AG10803 (cell line): ENCODE measurements at places on chromosomes 6 and 20.

DNA sequence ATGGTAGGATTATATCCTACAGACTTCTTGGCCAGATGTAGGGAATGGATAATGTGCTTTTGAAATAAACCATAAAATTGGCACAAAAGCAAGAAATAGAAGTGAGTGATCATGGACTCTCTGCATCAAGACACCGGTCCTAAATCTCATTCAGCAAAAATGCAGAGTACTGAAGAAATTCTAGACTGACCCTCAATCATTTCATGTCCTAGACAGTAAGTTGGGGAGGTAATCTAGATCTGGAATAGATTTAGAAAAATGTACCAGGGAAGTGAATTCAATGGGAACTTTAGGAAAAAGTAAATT, 69.7 kb upstream of the ADTRP start:
- DNase-seq = peak; percentile 12

- no peak for DNase-seq
Measured at GRCh38 chr6:41239467-41240159, 11.5 kb downstream of the TREML4 start.

DNA sequence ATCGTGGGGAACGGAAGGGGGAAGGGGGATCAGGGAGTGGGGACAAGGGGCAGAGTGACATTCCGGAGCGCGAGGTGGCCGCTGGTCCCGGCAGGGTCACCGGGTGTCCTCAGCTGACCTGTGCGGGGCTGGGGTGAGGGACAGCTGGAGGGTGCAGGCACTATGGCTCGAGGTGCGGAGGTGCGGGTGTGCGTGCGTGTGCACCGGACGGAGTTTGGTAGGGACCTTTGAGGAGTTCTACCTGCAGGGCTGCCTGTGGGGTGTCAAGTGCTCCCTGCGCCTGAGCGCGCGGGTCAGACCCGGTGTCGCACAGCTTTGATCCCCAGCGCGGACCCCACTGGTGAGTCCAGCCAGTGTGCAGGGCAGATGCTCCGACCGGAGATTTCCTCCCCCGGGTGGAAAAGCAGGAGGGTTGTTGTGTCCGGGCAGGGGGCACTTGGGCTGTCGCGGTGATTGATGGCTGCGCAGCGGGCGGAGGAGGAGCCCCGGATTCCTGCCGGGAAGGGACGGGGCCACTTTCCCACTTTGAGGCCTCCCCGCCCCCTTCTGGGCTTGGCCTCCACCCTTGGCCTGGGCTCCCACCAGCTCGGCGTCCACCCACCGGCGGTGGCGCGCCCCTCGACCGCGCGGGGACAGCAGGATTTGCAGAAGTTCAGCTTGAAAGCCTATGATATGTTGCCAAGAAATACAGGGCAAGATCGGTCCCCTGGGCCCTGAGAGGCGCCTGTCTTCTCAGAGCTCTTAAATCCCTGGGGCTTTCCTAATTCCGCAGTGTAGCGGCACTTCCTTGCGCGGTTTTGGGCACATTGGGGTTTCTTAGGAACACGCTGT, 658 bp downstream of the RIN2 start:
- peak; percentile 50 for DNase-seq

- DNase-seq = peak; percentile 56
Measured at GRCh38 chr6:128370072-128370471, 150.3 kb downstream of the PTPRK start.

GRCh38 chr6:84135291-84135690, 92.2 kb downstream of the CEP162 start:
- no peak for DNase-seq

DNA sequence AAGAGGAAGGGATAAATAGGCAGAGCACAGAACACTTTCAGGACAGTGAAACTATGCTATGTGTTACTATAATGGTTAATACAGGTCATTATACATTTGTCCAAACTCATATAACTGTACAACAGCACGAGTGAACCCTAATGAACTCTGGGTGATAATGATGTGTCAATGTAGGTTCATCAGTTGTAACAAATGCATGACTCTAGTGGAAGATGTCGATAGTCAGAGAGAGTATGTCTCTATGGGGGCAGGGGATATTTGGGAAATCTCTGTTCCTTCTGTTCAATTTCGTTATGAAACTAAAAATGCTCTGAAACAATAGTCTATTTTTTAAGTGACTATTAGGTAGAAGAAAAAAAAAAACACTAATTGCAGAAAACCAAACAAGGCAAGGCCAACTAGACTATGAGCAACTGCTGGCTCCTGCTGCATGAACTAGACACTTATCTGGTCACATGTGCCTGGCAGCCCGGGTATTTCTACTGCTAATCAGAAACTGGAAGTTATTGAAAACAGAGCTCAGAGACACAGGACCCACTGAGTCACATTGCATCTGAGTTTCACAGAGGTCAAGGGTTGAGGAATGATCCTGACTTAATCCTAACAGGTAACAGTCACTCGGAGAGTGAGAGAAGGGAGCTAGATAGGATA, 97.9 kb downstream of the ISM1 start:
- DNase-seq = no peak
